ENCODE measurements at places on chromosomes 2 and 18.

DNA sequence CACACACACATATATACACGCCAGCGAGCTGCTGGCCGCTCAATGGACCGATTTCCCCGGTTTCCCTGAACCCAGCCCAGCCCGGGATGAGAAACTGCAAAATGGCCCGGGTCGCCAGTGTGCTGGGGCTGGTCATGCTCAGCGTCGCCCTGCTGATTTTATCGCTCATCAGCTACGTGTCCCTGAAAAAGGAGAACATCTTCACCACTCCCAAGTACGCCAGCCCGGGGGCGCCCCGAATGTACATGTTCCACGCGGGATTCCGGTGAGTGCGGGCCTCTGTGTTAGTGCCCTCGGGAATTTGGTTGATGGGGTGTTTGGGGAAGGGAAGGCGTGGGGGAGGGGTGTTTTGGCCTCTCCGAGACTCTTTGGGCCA lies 392 bp downstream of the ST8SIA3 start:
- no peak for DNase-seq

DNA sequence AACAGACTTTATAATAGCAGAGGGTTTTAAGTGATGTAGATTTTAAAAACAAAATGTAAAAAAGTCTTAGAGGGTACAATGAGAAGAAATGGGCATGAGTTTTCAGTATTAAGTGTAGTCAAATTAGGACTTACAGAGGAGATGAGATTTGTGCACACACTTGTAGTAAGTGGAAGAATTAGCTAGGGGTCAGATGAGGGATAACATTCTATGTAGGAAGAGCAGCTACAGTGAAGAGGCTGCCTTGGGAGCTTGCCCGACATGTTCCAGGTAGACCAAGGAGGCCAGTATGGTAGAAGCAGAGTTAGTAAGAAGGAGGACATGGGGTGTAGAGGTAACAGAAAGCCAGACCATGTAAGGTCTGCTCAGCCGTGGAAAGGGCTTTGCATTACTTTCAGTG lies 189.2 kb upstream of the DSEL start:
- no peak for DNase-seq

DNA sequence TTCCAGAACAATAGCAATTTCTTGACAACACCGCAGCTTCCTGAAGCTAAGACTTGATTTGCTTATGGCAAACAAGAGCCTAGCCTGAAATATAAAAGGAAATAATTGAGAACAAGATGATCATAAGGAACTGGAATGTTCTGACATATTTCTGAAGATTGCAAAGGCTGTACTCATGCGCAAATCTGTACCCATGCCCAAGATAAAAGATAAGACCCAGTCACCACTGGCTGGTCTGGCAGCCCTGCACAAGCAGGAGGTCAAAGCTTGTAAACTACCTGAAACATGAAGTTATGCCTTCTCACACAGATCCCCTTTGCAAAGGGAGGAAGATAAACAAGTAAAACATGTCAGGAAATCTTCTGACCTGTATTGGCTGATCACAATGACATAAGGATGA lies 160.8 kb upstream of the GYPC start:
- DNase-seq, result no peak

DNA sequence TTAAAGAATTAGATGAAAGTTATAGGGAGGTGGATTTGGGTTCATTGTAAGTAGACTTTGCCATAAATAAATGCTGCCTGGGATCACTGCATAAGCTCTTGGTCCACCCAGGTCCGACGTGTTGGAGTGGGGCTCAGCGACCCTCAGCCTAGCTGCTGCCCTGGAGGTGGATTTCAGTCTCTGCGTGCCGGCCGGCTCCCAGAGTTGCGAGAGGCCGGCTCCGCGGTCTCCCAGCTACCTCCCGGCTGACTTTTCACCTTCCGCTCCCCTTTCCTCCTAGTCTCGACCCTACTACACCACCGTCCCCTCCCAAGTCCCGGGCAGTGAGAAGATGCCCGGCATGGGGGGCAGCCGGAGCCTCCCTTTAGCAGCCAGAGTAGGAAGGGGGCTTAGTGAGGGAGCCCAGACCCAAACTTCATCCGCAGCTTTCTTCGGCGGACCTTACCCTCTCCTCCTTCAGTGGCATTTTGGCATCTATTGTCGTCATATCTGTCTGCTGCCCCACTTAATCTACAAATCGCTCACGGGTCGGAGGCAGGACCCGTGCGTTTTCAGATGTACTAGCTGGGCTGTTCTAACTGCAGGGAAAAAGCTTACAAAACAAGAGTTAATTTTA lies 8.1 kb downstream of the EMX1 start:
- DNase-seq, result no peak

DNA sequence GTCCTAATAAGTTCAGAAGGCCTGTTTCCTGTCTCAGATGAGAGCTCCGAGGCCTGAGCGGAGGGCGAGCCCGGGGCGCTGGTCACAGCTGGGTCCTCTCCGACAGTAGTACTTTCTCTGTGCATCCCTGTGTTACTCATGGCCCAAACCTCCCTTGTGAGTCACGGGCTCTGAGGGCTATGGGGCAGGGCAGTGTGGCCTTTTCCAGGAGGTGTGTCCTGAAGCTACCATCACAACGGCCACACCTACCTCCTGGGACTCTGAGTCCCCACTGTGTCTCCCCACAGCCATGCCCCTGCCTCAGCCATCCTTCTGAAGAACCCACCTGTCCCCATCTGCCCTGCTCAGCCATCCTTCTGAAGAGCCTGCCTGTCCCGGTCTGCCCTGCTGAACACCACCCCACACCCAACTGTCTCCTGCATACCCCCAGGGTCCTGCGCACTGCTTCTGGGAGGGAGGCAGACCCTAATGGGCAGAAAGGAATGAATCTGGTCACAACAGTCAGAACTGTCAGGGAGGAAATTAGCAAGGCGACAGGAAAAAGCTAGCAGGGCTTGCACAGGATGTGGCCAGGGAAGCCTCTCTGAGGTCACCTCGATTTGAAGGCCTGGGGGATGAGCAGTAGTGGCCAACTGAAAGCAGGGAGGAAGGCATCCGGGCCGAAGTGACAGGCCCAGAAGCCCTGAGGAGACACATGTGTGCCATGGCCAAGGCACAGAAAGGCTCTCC lies 145.4 kb upstream of the RIOK3 start:
- DNase-seq, result no peak

GRCh38 chr18:79195716-79196683 lies 126.8 kb downstream of the ATP9B start:
- DNase-seq, result no peak

- DNase-seq, result no peak
Measured at GRCh38 chr2:160194351-160194750, 5.7 kb downstream of the ITGB6 start.

GRCh38 chr2:200264631-200265030 lies 41.9 kb upstream of the SPATS2L start:
- DNase-seq, result no peak
